ENCODE measurements at places on chromosomes 1 and 21.

DNA sequence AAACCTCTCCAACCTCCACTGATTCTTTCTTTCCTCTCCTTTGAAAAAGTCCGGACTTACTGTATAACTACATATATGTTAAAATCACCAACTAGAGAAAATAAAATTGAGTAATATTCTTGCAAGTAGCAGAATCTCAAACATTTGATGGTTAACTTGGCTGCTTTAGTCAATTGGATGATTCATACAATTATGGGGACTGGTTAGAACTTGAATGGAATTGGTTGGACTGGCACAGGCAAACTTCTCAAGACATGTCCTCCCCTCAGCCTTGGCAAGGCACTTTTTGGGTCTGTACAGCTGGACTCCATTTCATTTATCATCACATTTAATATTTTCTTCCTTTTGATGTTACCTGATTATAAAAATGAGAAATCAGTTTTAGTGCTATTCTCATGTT lies 6.5 kb downstream of the WLS start:
- no peak for DNase-seq

DNA sequence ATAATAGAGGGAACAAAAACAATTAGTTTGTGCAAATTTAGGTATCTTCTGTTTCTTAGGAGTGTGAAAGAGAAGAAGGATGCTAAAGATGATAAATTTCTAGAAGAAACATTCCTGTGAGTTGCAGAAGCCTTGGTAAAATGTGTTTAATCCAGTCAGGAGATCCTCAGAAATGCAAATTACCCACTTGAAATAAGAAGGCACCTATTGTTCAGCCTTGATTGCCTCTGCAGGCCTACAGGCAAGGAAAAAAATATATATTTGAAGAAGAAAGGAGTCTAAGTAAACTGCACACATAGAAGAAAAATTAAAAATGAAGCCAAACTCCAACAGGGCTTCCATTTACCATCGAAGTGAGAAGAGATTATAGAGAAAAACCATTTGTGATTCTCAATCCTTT lies 51.0 kb upstream of the LHX8 start:
- no peak for DNase-seq

DNA sequence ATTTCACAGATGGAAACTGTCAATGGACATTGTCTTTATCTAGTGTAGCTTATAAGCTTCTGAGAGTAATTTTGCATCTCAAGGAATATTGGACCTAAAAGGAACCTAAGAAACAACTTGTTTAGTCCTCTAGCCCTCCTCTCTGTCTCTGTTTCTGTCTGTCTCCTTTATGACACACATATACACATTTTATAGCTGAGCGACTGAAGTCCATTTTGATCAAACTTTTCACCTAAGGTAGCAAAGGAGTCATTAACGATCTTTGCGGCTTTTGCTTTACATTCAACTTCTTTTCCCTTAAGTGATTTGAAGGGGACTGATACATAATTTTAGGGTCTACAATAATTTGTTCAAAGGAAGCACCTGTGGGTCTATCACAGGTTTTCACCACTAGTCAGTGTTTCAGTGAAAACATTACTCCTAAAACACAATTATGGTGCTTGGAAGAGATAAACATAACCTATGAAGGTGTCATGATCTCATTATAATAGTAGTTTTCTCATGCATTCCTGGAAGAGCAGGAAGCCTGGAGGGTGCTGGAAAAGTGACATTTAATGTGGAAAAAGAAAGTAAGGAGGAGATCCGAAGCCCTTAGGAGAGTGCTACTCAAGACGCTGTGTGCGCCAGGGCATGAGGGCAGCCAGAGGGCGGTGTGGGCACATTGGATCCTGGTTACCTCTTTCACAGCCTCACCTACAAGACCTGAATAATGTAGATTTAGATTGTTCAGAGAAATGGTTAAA lies 248.6 kb downstream of the DNM3 start:
- peak; percentile 44 for DNase-seq

DNA sequence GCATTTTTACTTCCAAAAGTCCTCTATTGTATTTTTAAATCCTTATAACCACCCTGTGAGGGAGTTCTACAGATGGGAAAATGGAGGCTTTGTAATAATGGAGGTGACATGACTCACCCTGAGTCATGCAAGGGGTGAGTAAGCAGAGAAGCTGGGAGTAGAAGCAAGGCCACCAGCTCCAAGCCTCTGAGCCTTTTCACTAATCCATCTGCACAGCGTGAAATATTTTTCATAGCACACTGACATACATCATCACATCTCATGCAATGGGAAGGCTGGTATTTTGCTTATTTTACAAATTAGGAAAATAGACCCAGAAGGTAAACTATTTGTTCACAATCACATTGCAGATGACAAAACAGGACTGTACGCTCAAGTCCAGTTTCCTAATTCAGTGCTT lies 96.9 kb downstream of the KCNH1 start:
- DNase-seq: peak; percentile 1

DNA sequence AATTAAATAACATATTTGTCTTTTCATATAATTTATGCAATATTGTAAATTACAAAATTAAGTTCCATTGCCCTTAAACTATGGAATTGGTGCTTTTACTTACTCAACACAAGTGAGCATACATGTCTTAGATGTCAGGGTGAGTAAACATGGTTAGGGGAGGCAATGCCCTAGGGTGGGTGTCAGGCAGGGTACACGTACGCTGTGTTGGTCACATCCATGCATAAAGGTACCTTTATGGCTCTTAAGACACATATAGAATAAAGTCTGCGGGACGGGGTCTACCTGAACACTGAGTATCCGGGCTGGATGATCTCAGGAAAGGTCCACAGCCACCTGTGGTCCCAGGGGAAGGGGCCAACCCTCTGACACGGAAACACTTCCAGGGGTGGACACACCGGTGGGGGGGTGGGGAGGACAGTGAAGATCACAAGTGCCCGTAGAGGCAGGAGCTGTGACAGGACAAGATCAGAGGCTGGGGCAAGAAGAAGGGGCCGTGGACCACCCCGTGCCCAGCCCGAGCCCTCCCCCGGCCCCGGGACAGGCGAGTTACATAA lies 720 bp downstream of the LIN9 start:
- DNase-seq: no peak

- no peak for DNase-seq
These were observed 51.9 kb downstream of the DHX9 start for GRCh38 chr1:182890927-182891610.

DNA sequence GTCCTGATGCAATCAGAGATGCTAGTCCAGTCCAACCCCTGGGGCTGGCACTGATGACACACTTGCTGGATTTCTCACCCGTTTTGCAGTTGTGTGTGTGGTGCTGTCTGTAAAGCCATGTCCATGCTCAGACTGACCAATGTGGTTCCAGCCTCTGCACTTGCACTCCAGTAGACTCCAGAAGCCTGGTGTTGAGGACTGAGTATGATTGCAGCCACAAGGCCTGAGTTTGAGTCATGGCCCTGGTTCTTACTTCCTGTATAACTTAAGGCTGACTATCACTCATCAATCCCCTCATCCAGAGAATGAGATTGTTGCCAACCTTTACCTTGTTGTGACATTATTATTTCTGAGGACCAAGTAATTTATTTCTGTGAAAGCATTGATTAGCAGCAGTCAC lies 34.8 kb upstream of the IKBKE start:
- DNase-seq: peak; percentile 61

GRCh38 chr1:45542591-45542990 lies 8.0 kb upstream of the AKR1A1 start:
- peak; percentile 92 for DNase-seq

DNA sequence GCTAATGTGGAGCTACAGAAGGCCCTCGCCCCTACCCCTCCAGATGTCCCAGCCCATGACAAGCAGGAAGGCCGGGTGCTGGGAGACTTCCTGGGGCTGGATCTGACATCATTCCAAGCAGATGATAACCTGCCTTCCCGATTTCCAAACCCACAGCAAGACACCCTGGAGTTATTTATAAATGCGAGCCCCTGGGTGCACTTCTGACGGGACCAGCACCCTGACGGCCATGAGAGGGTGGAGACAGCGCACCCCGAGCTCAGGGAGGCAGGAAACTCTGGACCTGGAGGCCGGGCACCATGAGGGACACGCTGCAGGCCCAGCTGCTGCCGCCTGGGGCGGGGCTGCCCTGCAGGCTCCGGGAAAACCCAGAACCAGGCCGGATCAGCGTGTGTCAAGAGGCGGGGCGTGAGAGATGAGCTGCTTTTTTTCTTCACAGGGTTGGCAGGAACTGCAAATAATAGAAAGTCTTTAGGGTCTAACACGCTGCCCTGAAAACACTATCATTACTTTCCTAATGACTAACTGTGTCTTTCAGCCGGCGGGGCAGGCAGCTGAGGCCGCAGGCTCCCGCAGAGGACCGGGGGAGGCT lies 2.5 kb upstream of the PCBP3 start:
- DNase-seq: no peak

- no peak for DNase-seq
These were observed 37.4 kb downstream of the UBE2T start for GRCh38 chr1:202304375-202304774.

- DNase-seq: no peak
These were observed 53.7 kb upstream of the CACYBP start for GRCh38 chr1:174946031-174946430.

DNA sequence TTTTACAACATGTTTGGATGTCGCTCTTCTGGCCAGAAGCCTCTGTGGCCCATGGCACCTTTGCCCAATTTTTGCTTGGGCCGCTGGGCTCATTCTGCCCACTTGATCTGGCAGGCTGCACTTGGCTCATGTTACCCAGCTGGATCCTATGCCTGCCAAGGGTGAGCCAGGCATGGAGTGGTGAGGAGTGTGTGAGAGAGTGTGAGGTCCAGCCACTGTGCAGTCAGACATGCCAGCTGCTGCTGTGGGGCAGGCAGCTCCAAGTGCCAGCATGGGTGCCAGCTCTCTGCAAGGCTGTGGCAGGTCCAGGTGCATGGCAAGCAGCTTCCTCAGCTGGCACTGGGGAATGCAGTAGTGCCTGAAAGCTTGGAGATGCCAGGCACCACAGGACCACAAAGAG lies 71.0 kb downstream of the EBNA1BP2 start:
- DNase-seq: no peak

DNA sequence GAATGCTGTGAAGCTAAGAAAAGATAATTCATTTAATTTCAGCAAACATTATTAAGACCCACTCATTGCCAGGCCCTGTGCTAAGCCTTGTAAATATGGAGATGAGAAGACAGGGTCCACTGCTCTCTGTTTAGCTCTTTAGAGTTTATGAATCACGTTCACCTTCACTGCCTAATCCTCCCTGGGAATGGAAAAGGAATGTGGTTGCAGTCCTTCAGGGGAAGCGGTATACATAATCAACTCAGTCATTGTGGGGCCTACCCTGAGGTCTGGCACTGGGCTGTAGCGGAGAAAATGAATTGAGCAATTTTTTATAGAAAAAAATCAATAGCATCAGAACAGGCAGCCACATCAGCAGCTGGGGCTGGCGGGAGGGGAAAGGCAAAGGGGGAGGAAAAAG lies 412.1 kb upstream of the NFIA start:
- no peak for DNase-seq

All from suppressor macrophage (primary cell).